ENCODE measurements at places on chromosomes 7 and 10. TPM values are rescaled to one million over a fixed set of nuclear protein-coding genes. Genes with fewer than 3 reads are reported as not detected.
A peak's percentile ranks its signal among the peaks of the same experiment; 100 is the strongest.

The EPHA1 gene
- total RNA-seq: 0.25 TPM

The TEX47 gene
- total RNA-seq: not detected

The CLCN1 gene
- total RNA-seq: not detected

The STEAP4 gene
- 0.11 TPM for total RNA-seq

The SPDYE9 gene
- total RNA-seq: not detected

The IRF5 gene
- 0.20 TPM for total RNA-seq

The FXYD4 gene
- total RNA-seq: not detected

The KIF20B gene
- total RNA-seq: 47.6 TPM

The MLXIPL gene
- 11.8 TPM for total RNA-seq

The STRIP2 gene
- total RNA-seq: 56.3 TPM

The TRIL gene
- not detected for total RNA-seq

The NUTM2B gene
- total RNA-seq: 2.3 TPM

The GIMAP2 gene
- 1.2 TPM for total RNA-seq

The ENTPD1 gene
- total RNA-seq: 0.35 TPM

DNA sequence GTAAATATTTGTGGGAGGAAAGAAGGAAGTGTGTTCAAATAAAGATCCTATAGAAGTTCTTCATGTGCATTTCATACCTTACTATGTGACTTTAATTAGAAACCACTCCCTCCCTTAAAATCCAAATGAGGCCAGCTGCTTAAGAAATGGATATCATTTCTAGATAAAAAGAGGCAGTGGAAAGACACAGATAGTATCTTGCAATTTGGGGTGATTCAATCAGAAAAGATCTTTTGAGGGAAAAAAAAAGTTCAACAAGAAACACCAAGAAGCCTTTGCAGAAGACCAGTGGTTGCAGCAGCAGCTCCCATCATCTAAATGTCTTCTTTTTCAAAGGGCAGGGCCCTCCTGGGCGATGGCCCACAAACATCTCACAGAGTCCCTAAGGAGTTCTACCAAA, 200.1 kb downstream of the LRRN3 start:
- H3K27me3 ChIP-seq: no peaks in the 10 kb centered on the region
- H3K4me3 ChIP-seq: no peak overlapping the region
- no peaks in the 10 kb centered on the region for H3K4me1 ChIP-seq
- no peaks in the 10 kb centered on the region for H3K36me3 ChIP-seq

GRCh38 chr7:50856806-50857205, 74.1 kb upstream of the GRB10 start:
- no peaks in the 10 kb centered on the region for H3K4me1 ChIP-seq
- DNase-seq: no peak
- no peak overlapping the region for H3K27ac ChIP-seq
- no peaks in the 10 kb centered on the region for H3K36me3 ChIP-seq

- no peak overlapping the region for H3K4me3 ChIP-seq
- H3K27ac ChIP-seq: no peak overlapping the region
- H3K4me1 ChIP-seq: peaks cover 9% of the 10 kb centered on the region
- peaks cover 22% of the 10 kb centered on the region for H3K36me3 ChIP-seq
- peaks cover 33% of the 10 kb centered on the region for H3K27me3 ChIP-seq
These were observed 986 bp upstream of the FSCN3 start for GRCh38 chr7:127592550-127592949.

- H3K27ac ChIP-seq: no peak overlapping the region
- no peaks in the 10 kb centered on the region for H3K36me3 ChIP-seq
- H3K4me1 ChIP-seq: no peaks in the 10 kb centered on the region
- DNase-seq: no peak
- H3K4me3 ChIP-seq: no peak overlapping the region
- H3K27me3 ChIP-seq: peaks cover 41% of the 10 kb centered on the region
These were observed 6.3 kb downstream of the TRPV5 start for GRCh38 chr7:142927085-142927745.

DNA sequence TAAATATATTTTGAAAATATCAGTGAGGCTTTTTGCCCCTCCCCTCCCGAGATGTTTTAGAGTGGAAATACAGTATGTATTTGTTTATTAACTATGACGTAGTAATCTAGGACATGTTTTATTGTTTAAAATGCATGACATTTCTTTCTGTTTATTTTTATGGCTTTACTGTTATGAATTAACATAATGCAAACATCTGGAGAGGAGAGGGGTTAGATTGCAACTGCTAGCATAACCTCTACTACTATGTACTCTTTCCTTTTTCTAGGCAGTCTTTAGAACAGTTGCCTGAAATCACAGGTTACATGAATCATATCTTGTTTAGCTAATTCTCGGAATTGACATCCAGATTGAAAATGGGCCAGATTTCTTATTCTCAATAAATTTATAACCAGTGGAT, 7.4 kb downstream of the BTAF1 start:
- no peak overlapping the region for H3K27ac ChIP-seq
- peaks cover 69% of the 10 kb centered on the region for H3K36me3 ChIP-seq
- H3K27me3 ChIP-seq: no peaks in the 10 kb centered on the region
- no peak for DNase-seq
- H3K4me3 ChIP-seq: no peak overlapping the region

DNA sequence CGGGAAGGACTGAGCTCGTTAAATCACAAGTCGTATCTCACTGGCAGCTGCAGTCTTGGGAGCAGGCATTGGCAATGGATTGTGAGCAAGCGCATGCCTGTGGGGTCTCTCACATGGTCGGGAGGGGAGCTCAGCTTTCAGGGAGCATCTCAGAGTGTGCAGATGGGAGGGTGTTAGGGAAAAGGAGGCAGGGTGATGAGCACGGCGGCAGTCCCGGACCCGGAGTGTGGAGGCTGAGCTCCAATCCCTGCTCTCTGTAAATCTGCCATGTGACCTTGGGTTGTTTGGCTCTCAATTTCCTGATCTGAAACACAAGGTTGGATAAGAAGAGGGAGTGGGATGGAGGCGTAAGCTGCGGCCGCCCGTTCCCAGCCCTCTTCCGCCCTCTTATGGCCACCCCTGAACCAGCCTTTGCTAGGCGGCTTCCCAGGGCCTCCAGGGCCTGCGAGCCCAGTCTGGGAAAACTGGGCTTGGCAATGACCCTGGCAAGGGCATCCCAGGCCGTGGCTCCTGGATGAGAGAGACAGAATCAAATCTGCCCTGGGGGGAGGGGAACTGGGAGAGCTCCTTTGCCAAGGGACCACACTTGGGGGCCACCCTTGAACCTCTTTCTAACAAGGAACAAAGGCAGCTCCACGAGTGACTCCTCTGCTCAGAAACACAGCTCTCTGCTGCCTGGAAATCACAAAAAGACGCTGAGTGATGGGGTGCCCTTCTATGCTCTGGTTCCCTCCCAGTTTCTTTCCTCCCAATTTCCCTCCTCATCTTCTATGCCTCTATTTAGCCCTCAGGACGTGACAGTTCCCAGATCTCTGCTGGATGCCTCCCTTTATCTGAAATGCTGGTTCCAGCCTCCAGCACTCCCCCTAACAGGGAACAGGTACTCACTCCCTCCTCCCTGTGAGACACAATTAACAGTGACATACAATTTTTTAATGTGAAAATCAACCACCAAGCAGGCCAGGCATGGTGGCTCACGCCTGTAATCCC, 41.7 kb upstream of the LOXL4 start:
- no peaks in the 10 kb centered on the region for H3K36me3 ChIP-seq
- no peak overlapping the region for H3K4me3 ChIP-seq
- H3K27ac ChIP-seq: no peak overlapping the region
- H3K4me1 ChIP-seq: no peaks in the 10 kb centered on the region

- DNase-seq: no peak
- no peak overlapping the region for H3K27ac ChIP-seq
- no peak overlapping the region for H3K4me3 ChIP-seq
- peaks cover 6% of the 10 kb centered on the region for H3K4me1 ChIP-seq
These were observed 113.7 kb downstream of the SFMBT2 start for GRCh38 chr10:7297094-7297493.

GRCh38 chr7:128708824-128709223, 30.3 kb upstream of the CALU start:
- no peak overlapping the region for H3K27ac ChIP-seq
- H3K4me1 ChIP-seq: peaks cover 12% of the 10 kb centered on the region
- H3K36me3 ChIP-seq: no peaks in the 10 kb centered on the region
- peaks cover 17% of the 10 kb centered on the region for H3K27me3 ChIP-seq
- H3K4me3 ChIP-seq: no peak overlapping the region

DNA sequence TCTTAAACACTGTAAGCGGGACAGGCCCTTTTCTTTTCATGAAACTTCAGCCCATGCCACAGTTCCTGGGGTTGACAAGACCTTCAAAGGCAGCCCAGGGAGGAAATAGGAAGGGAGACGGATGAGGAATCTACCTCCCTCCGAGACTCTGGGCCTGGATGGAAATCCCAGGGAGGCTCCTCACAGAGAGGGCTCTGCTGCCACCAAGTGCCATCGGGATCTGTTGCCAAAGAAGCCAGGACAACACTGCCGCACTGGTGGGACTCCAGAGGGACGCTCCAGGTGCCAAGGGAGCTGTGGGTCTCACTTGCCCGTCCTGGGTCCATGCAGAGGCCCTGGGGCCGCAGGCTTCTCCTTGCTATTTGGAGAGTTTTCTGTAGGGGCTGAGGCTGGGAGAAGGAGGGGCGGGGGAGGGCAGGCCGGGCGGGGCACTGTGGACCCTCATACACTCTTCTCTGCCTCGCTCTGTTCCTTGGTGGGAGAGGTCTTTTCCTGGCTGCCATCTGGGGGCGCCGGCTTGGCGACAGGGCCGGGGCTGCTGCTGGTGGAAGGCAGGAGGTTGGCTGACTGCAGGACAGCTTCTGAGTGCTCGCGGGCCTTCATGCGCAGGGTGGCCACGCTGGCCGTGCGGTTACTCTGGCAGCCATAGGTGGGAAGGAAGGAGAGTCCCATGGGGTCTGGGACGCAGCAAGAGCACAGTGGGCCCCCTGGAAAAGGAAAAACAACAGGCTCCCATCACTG, 30.0 kb downstream of the DRGX start:
- H3K4me1 ChIP-seq: no peaks in the 10 kb centered on the region
- no peaks in the 10 kb centered on the region for H3K36me3 ChIP-seq
- H3K27me3 ChIP-seq: peaks cover 76% of the 10 kb centered on the region
- DNase-seq: peak; percentile 21
- H3K27ac ChIP-seq: no peak overlapping the region

GRCh38 chr10:43854007-43854406, 205.3 kb upstream of the ZNF32 start:
- H3K4me1 ChIP-seq: no peaks in the 10 kb centered on the region
- H3K4me3 ChIP-seq: no peak overlapping the region
- DNase-seq: no peak
- no peak overlapping the region for H3K27ac ChIP-seq
- peaks cover 18% of the 10 kb centered on the region for H3K27me3 ChIP-seq
- H3K36me3 ChIP-seq: no peaks in the 10 kb centered on the region

DNA sequence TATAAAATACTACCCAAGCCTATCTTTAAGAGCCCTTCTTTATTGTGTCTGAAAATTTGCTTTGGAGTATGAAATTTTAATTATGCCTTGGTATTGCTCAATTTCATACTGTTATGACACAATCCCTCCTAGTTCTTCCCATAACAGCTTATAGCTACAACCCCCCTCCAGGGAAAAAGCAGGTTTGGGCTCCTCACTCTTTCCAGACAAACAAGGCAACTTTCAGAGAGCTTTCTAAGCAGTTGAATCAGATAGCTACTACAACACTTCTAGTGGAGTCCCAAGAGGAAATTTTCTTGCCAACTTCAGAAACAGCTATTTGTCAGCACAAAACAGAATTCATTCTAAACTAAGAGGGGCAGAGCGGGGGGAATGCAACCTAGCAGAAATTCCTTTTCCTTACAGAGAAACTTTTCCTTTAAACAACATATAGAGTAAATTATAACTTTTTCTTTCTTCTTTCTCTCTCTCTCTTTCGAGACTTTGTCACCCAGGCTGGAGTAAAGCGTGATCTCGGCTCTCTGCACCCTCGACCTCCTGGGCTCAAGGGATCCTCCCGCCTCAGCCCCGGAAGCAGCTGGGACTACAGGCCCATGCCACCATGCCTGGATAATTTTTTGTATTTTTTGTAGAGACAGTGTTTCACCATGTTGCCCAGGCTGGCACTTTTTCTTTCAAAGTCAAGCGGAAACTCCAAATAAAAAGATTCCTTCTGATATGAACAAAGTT, 26.0 kb upstream of the JMJD1C start:
- 0 out of 3 replicates have a peak, but pooled peaks cover 4% of the 10 kb centered on the region for H3K36me3 ChIP-seq
- no peak overlapping the region for H3K4me3 ChIP-seq
- H3K27ac ChIP-seq: peak overlapping the region; percentile 31

GRCh38 chr7:5755704-5756504, 25.6 kb downstream of the RNF216 start:
- peak; percentile 78 for DNase-seq
- H3K4me1 ChIP-seq: peaks cover 20% of the 10 kb centered on the region
- no peaks in the 10 kb centered on the region for H3K27me3 ChIP-seq
- H3K4me3 ChIP-seq: no peak overlapping the region
- peak overlapping the region; percentile 63 for H3K27ac ChIP-seq

DNA sequence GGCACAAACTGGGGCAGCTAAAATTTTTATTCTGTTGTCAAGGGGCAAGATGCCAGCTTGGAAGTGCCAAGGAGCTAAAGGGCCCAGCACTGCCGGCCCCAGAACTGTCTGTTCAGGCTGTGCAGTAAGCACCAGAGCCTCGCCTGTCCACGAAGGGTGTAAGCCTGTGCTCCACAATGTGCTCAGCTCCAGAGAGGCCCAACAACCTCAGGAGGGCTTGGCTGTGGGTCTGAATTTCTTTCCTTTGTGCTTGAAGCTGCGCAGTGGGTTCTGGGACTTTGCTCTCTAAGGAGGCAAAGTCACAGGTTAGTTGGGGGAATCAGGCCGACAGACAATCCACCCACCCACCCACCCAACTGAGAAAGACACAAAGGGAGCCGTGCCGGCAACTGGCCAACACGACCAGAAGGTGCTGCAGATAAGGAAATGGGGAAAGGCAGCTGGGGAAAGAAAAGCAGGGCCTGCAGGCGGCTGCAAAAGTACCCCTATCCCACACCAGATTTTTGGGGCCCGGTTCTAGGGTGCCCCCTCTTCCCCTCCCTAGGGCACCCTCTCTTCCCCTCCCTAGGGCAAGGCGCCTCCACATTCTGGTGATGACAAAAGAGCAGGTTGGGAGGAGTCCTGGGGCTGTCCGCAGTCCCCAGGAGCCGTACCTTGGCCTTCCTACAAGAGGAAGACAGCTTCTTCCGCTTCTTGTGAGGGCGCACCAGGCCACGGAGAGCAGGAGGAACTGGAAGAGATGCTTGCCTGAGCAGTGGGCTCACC, 7.7 kb downstream of the DDX56 start:
- H3K27me3 ChIP-seq: no peaks in the 10 kb centered on the region
- peaks cover 76% of the 10 kb centered on the region for H3K36me3 ChIP-seq
- H3K4me1 ChIP-seq: peaks cover 54% of the 10 kb centered on the region
- H3K27ac ChIP-seq: peak overlapping the region; percentile 86
- no peak overlapping the region for H3K4me3 ChIP-seq
- DNase-seq: peak; percentile 92

GRCh38 chr7:87447116-87447635, 28.3 kb downstream of the ABCB4 start:
- DNase-seq: no peak
- H3K4me3 ChIP-seq: no peak overlapping the region
- no peaks in the 10 kb centered on the region for H3K27me3 ChIP-seq
- H3K27ac ChIP-seq: no peak overlapping the region

DNA sequence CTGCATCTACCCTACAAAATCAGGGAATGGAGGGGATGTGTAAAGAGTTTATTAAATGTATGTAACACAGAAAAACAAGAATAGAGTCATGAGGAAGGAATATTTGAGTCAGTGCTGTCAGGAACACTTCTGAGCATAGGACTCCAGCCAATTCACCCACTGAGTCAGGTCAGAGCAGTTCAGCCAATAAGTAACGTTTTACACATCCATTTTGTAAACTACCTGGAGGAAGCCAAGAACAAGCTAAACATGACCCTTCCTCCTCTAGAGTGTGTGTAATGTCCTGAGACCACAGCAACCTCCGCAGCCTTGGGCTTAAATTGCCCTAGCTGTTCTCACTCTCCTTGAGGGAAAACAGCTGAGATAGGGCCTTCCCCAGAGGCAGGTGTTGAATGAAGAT, 691.5 kb upstream of the LRRN3 start:
- no peaks in the 10 kb centered on the region for H3K4me1 ChIP-seq
- no peaks in the 10 kb centered on the region for H3K36me3 ChIP-seq
- H3K4me3 ChIP-seq: no peak overlapping the region
- no peak overlapping the region for H3K27ac ChIP-seq
- no peaks in the 10 kb centered on the region for H3K27me3 ChIP-seq

Measured in K562 (cell line).